ENCODE measurements at places on chromosomes 3 and 15.

DNA sequence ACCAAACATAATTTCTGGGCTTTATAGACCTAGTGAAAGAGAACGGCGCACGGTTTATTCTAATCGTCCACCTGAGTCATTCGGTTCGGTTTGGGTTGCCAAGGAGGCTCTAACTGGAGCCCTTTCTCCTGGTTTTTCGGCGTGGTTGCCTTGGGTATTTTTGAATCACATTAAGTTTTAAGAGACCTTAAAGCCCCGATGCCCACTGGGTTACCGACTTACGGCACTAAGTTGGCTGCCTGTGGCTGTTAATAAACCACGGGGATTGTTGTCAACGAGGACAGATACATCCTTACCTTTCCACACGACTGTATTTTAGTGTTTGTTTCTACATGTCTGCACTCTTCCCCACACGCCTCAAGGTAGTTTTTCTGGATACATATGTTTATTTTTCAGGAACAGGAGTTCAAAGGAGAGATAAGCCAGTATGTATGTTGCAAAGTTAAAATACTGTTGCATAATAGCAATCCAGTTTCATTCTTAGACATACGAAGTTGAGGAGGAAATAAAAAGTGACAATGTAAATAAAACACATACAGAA, 1.2 kb upstream of the ANP32A start:
- no peak for DNase-seq

- DNase-seq, result peak; percentile 35
These were observed 63.7 kb downstream of the SLC30A4 start for GRCh38 chr15:45458746-45459403.

DNA sequence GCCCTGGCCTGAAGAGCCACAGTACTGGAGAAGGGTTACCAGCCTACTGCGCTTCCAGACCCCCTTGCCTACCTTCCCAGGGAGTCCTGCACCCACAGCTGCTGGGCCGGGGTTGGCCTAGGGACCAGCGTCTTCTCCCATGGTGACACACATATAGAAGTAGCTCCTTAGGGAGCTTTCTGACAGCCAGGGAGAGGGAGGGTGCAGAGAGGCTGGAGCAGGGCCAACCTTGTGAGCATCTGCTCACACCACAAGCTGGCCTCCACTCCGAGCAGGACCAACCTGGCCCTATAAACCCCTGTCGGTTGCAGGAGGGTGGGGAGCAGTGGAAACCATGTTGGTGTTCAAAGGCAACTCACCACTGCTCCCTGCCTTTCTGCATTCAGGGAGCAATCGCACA, 35.2 kb downstream of the SRPRB start:
- DNase-seq, result no peak

DNA sequence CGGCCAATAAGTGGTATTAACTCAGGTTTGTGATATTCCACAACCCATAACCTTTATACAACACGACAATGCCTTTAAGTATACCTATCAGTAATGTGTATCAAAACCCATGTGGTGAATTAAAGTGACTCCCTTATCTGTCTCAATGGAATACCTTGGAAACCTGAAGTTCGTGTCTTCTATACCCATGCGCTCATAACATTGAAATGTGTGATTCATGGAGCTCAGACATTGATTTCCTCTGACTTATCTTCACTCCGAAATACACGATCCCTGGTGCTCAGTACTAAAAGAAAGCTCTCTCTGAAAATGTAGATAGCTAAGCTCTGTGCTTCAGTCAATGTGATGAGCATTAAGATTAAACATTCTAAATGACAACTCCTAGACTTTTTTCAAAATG, 140.3 kb downstream of the TBC1D5 start:
- no peak for DNase-seq

GRCh38 chr3:76311941-76312340, 526.6 kb upstream of the ZNF717 start:
- no peak for DNase-seq

DNA sequence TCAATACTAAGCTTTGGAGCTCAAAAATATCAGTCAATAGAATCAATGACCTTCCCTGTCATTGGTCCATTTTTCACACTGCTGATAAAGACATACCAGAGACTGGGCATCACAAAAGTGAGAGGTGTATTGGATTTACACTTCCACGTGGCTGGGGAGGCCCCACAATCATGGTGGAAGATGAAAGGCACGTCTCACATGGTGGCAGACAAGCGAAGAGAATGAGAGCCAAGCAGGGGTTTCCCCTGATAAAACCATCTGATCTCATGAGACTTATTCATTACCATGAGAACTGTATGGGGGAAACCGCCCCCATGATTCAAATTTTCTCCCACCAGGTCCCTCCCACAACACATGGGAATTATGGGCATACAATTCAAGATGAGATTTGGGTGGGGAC, 81.9 kb downstream of the ANXA2 start:
- DNase-seq, result no peak

- no peak for DNase-seq
These were observed 945.0 kb upstream of the CFAP20DC start for GRCh38 chr3:59994732-59995304.

DNA sequence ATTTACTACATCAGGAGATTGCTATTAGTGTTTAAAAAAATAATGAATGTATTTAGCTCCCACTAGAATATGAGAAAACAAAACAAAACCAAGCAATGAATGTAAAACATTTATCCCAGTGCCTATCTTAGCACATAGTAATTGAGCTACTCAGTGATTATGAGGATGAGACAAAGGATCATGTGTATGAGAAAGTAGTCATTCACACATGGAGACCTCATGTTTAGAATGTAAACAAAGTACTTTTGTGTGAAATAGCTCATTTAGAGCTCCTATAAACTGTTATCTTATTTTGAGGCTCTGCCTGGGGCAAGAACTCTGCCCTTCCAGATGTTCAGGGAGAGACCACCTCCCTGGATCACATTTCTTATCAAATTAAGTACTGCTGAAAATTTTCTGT, 236.8 kb downstream of the LRRN1 start:
- no peak for DNase-seq

All from NCI-H1436 (cell line).